Osteoblast (primary cell): ENCODE measurements at places on chromosomes 1 and 21. TPM values are rescaled to one million over a fixed set of nuclear protein-coding genes. Genes with fewer than 3 reads are reported as not detected.

DNA sequence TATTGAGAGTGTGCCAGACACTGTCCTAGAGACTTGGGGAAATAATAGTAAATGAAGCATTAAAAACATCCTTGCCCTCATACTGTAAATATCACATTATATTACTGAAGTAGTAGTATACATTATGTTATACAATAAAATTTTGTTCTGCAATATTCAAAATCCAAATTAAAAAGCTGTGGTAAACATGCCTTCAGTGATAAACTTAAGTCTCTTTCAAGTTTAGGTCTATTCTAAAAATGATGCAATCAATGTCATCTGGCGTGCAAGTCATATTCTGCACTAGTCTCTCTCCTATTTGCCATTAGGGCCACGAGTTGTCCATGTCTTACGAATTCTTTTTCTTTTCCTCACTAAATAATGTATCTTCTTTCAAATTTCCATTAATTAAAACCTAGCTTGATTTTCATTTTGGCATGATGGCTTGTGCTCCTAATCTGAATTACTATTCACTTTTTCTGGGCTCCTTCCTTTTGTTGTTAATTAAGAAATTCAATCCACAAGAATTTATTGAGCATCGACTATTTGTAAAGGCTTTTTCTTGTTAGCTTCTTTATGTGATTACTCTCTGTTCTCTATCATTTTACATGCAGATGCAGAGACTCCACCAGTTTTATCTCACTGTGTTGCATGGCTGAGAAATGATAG, 130.7 kb downstream of the COQ8A start:
- H3K27ac ChIP-seq, result no peak overlapping the region
- H3K4me1 ChIP-seq, result peaks cover 3% of the 10 kb centered on the region
- H3K27me3 ChIP-seq, result no peaks in the 10 kb centered on the region
- H3K4me3 ChIP-seq, result no peak overlapping the region

DNA sequence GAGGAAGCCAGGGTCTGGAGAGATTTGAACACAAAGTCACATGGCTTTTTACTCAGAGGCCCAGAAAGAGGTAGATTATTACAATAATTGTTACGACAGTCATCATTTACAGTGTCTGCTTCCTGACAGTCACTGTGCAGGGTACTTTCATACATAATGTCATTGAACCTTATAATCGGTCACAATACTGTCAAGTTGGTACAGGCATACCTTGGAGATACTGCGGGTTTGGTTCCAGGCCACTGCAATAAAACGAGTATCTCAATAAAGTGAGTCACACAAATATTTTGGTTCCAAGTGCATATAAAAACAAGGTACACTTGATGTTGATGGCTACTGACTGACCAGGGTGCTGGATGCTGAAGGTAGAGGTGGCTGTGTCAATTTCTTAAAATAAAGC, 112.6 kb downstream of the NOS1AP start:
- no peak overlapping the region for H3K27ac ChIP-seq
- no peak for DNase-seq
- H3K4me1 ChIP-seq, result no peaks in the 10 kb centered on the region
- H3K27me3 ChIP-seq, result peaks cover 2% of the 10 kb centered on the region

DNA sequence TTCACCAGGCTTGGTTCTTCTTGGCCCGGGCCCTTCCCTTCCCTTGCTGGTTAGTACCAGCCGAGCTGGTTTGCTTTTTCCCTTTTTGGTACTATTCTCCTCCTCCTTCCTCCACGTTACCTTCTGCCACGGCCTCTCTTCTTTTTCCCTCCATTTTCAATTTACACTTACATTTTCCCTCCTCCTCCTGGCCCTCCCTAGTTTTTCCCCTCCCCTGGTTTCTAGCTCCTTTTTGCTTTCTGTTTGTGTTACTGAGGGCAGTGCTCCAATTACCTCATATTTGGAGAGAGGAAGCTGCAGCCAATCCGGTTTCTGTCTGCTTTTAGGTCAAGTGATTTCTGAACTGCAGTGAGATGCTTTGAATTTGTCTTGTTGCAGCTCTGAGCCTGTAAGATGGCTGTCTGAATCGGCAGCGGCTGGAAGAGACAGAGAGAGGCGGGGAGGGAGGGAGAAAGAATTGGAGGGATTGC, 63.7 kb downstream of the MACF1 start:
- H3K4me3 ChIP-seq, result peak overlapping the region; percentile 63
- H3K27me3 ChIP-seq, result no peaks in the 10 kb centered on the region
- peak; percentile 84 for DNase-seq
- H3K36me3 ChIP-seq, result peaks cover 4% of the 10 kb centered on the region

The CD247 gene
- total RNA-seq, result not detected in 2 replicates

GRCh38 chr1:87702455-87702854, 373.8 kb downstream of the LMO4 start:
- no peak for DNase-seq
- peaks cover 21% of the 10 kb centered on the region for H3K4me1 ChIP-seq
- no peak overlapping the region for H3K27ac ChIP-seq
- H3K27me3 ChIP-seq, result no peaks in the 10 kb centered on the region

The TEX38 gene
- 0.29 TPM in 1 of 2 replicates, not detected in the other for total RNA-seq

The XKR8 gene
- total RNA-seq, result 9.4 and 12.7 TPM in 2 replicates

DNA sequence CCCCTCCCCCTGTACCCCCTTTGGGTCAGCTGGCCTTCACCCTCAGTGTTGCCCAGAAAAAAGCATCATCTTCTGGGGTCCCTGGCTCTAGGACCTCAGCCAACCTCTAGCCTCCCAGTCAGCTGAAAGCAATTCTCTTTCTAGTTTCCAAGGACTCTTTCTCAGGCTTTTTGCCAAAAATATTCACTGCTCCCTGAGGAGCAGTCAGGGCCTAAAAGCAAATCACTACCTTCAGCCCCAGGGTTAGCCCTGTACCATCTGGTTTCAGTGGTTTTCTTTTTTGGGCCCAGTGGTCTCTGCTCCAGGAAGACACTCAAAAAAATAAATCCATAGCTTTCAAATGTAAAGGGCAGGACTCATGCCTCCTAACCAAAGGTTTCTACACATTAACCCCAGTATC, 3.1 kb upstream of the LMOD1 start:
- no peaks in the 10 kb centered on the region for H3K27me3 ChIP-seq
- H3K27ac ChIP-seq, result peak overlapping the region; percentile 75
- peaks cover 43% of the 10 kb centered on the region for H3K4me1 ChIP-seq
- peak; percentile 75 for DNase-seq
- H3K4me3 ChIP-seq, result peak overlapping the region; percentile 6
- no peaks in the 10 kb centered on the region for H3K36me3 ChIP-seq

The SLC1A7 gene
- under 0.01 and 0.36 TPM in 2 replicates for total RNA-seq

The TCHH gene
- total RNA-seq, result not detected in 2 replicates

The GPR157 gene
- 3.2 and 5.4 TPM in 2 replicates for total RNA-seq

DNA sequence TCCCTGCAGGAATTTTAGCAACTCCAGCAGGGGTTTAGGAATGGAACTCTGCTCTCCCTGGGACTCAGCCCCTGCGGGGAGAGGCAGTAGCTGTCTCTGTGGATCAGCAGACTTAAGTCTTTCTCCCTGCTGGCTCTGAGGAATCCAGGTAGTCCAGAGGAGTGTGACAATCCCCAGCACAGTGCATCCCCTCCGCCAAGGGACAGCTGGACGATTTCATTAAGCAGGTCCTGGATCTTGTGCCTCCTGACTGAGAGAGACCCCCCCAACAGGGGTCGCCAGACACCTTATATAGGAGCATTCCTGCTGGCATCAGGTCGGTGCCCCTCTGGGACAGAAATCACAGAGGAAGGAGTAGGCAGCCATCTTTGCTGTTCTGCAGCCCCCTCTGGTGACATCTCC, 30.6 kb downstream of the AKT3 start:
- no peak for DNase-seq
- H3K4me1 ChIP-seq, result no peaks in the 10 kb centered on the region
- H3K36me3 ChIP-seq, result no peaks in the 10 kb centered on the region
- H3K27me3 ChIP-seq, result no peaks in the 10 kb centered on the region
- H3K4me3 ChIP-seq, result no peak overlapping the region
- no peak overlapping the region for H3K27ac ChIP-seq

The ZBTB17 gene
- 25.0 and 29.7 TPM in 2 replicates for total RNA-seq

GRCh38 chr1:28235755-28236655, at the start of gene ATP5IF1:
Gene ATP5IF1 (plus strand): TSS chr1:28236124. CDS start chr1:28236184, 60 bp downstream.
- peaks cover 18% of the 10 kb centered on the region for H3K4me1 ChIP-seq
- peaks cover 11% of the 10 kb centered on the region for H3K36me3 ChIP-seq
- H3K27me3 ChIP-seq, result no peaks in the 10 kb centered on the region
- peak; percentile 99 for DNase-seq
- H3K4me3 ChIP-seq, result peak within 1 kb of the TSS; percentile 97

The CACNA1E gene
- total RNA-seq, result under 0.01 and 0.29 TPM in 2 replicates

GRCh38 chr1:39759436-39759726, 11.8 kb downstream of the OXCT2 start:
- DNase-seq, result peak; percentile 86
- no peak overlapping the region for H3K4me3 ChIP-seq
- no peak overlapping the region for H3K27ac ChIP-seq
- H3K4me1 ChIP-seq, result no peaks in the 10 kb centered on the region
- no peaks in the 10 kb centered on the region for H3K27me3 ChIP-seq

DNA sequence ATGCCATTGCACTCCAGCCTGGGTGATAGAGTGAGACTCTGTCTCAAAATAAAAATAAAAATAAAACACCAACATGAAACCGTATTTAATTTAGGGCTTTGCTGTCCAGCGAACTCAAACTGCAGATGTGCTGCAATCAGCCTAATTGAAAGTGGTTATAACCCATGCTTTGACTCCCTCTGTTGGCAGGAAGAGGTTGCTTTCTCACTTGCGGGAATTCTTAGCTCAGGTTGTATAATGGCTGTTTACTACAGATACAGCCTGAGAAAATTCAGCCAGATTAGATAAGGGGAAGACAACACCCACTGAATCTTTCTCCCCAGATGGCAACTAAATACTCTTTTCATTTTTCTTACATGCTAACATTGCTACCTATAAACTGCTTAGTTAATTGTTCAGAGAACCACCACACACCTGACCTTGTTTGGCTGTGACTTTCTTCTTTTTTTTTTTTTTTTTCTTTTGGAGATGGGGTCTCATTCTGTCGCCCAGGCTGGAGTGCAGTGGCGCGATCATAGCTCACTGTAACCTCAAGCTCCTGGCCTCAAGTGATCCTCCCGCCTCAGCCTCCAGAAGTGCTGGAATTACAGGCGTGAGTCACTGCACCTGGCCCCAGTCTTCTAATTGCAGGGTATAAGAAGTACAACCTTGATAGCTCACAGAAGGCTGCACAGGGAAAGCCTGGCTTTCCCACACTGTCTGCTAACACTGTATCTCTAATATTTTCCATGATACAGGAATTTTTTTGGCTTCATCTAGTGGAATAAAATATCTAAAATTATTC, 34.6 kb downstream of the DNTTIP2 start:
- H3K4me3 ChIP-seq, result no peak overlapping the region
- peak; percentile 80 for DNase-seq
- peak overlapping the region; percentile 86 for H3K27ac ChIP-seq
- no peaks in the 10 kb centered on the region for H3K36me3 ChIP-seq

The PCP4L1 gene
- total RNA-seq, result not detected in 2 replicates

GRCh38 chr21:30306884-30307283, 13.2 kb downstream of the KRTAP26-1 start:
- no peaks in the 10 kb centered on the region for H3K36me3 ChIP-seq
- no peaks in the 10 kb centered on the region for H3K4me1 ChIP-seq
- no peak overlapping the region for H3K4me3 ChIP-seq
- H3K27ac ChIP-seq, result no peak overlapping the region
- no peaks in the 10 kb centered on the region for H3K27me3 ChIP-seq

- DNase-seq, result peak; percentile 91
- H3K4me1 ChIP-seq, result peaks cover 20% of the 10 kb centered on the region
- H3K36me3 ChIP-seq, result no peaks in the 10 kb centered on the region
- H3K27ac ChIP-seq, result no peak overlapping the region
- no peak overlapping the region for H3K4me3 ChIP-seq
- H3K27me3 ChIP-seq, result no peaks in the 10 kb centered on the region
Observed at GRCh38 chr1:44237721-44238457, 24.6 kb downstream of the DMAP1 start.

DNA sequence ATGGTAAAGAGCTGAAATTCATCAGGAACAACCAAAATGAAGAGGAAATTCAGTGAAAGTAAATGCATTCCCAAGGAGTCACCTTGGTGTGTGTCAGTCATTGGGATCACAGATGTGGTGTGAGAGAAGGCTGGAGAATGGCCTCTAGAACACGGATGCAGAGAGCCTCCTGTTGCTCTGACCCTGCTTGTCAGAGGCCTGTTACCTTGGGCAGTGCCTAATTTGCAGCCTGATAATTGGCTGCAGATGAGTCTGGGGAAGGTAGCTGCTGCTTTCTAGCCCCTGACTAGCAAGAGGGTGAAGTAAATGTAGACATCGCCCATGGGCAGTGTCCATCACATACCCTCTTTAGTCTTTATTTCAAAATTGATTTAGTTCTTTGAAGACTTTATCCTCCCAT, 3.3 kb downstream of the GCSAML start:
- no peaks in the 10 kb centered on the region for H3K36me3 ChIP-seq
- H3K4me3 ChIP-seq, result no peak overlapping the region
- no peaks in the 10 kb centered on the region for H3K27me3 ChIP-seq
- no peak for DNase-seq
- H3K4me1 ChIP-seq, result no peaks in the 10 kb centered on the region

The DMBX1 gene
- total RNA-seq, result not detected in 2 replicates

- no peaks in the 10 kb centered on the region for H3K27me3 ChIP-seq
- H3K4me1 ChIP-seq, result peaks cover 13% of the 10 kb centered on the region
- H3K27ac ChIP-seq, result no peak overlapping the region
- no peak overlapping the region for H3K4me3 ChIP-seq
- no peaks in the 10 kb centered on the region for H3K36me3 ChIP-seq
Observed at GRCh38 chr1:107135463-107135862, 5.4 kb upstream of the NTNG1 start.

GRCh38 chr21:41926117-41926806, 27.6 kb downstream of the C2CD2 start:
- peaks cover 3% of the 10 kb centered on the region for H3K36me3 ChIP-seq
- peak; percentile 76 for DNase-seq
- H3K4me1 ChIP-seq, result peaks cover 58% of the 10 kb centered on the region
- H3K4me3 ChIP-seq, result peak overlapping the region; percentile 63
- H3K27me3 ChIP-seq, result no peaks in the 10 kb centered on the region
- peak overlapping the region; percentile 99 for H3K27ac ChIP-seq

- no peak for DNase-seq
- H3K36me3 ChIP-seq, result no peaks in the 10 kb centered on the region
- no peak overlapping the region for H3K27ac ChIP-seq
- H3K27me3 ChIP-seq, result no peaks in the 10 kb centered on the region
- H3K4me3 ChIP-seq, result no peak overlapping the region
- H3K4me1 ChIP-seq, result no peaks in the 10 kb centered on the region
Observed at GRCh38 chr1:116346943-116347673, 25.9 kb upstream of the ATP1A1 start.

The CD48 gene
- total RNA-seq, result under 0.01 TPM in 1 of 2 replicates, not detected in the other

GRCh38 chr1:151774256-151774922, 11.1 kb upstream of the MRPL9 start:
- H3K27ac ChIP-seq, result no peak overlapping the region
- peaks cover 5% of the 10 kb centered on the region for H3K4me1 ChIP-seq
- DNase-seq, result no peak

- H3K4me3 ChIP-seq, result no peak overlapping the region
- H3K27ac ChIP-seq, result no peak overlapping the region
- no peaks in the 10 kb centered on the region for H3K4me1 ChIP-seq
- peak; percentile 8 for DNase-seq
- peaks cover 26% of the 10 kb centered on the region for H3K36me3 ChIP-seq
- no peaks in the 10 kb centered on the region for H3K27me3 ChIP-seq
Observed at GRCh38 chr1:52436817-52437216, 32.4 kb downstream of the PRPF38A start.

The CMPK1 gene
- total RNA-seq, result 111 and 119 TPM in 2 replicates

The AVPR1B gene
- total RNA-seq, result not detected in 2 replicates
